ENCODE measurements at places on chromosomes 16 and 17.

GRCh38 chr16:66007717-66008116, 358.8 kb upstream of the CDH5 start:
- DNase-seq: no peak

DNA sequence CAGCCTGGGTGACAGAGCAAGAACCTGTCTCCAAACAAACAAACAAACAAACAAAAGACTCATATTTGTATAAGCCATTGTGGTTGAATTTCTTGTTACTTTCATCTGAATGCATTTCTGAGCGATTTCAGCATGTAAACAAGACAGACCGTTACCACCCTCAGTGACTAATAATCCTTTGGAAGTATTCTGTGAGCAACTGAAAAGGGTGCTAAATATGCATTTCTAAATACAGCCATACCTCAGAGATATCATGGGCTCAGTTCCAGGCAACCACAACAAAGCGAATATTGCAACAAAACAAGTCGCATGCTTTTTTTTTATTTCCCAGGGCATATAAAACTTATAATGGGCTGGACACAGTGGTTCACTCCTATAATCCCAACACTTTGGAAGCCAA, 109.0 kb downstream of the USP31 start:
- DNase-seq: no peak

DNA sequence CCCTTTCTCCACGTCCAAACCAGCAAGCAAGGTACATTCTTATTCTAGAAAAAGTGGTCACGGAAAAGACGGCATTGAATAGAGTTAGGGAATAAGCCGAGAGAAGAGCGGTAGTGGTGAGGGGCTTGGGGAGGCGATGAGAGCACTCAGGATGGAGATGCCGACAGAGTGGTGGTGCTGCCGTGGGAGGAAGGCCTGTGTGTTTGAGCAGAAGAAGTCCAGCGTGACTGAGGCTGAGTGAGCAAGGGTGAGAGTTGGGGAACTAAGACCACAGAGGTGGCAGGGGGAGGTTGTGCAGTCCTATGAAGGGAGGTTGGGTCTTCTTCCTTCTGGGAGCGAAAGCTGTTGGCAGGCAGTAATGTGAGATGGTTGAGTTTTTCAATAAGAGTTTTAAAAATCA, 252.3 kb downstream of the ABCC12 start:
- DNase-seq: no peak

DNA sequence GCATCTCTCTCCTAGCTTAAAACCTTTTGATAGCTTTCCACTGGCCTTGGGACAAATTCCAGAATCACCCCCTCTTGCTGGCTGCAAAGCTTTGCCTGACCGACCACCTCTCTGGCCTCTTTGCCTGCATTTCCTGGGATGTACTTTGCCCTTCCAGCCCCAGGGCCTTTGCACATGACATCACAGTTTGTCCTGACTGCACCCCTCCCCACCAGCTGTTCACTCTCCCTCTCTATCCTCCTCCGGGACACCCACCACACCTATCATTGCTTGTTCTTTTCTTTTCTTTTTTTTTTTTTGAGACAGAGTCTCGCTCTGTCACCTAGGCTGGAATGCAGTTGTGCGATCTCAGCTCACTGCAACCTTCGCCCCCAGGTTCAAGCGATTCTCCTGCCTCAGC, 7.9 kb downstream of the AANAT start:
- no peak for DNase-seq

GRCh38 chr16:88773812-88774291, 11.2 kb downstream of the PIEZO1 start:
- no peak for DNase-seq

- no peak for DNase-seq
These were observed 3.5 kb upstream of the CPNE7 start for GRCh38 chr16:89572073-89572484.

DNA sequence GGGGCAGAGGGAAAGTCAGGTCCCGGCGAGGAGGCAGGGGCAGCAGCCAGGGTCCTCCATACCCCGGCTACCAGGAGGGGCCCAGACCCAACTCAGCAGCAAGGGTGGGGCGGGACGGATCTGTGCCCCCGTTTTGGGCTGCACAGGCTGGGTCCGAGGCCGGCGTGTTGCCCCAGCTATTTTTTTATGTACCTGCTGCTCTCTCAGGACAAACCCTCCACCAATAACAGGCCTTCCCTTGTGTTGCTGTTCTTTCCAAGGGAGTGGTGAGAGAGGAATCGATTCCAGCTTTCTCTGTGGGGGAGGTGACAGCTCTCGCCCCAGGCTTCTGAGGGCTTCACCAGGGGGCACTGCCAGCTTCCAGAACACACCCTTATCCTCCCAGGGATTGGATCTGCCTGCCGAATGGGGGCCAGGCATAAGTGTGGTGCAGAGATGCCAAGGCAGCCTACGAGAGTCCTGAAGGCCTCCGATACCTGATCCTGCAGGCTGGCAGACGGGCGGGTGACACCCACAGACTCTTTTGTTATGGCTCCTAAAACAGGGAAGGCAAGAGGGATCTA, 22.3 kb downstream of the RTN4RL1 start:
- DNase-seq: no peak

- DNase-seq: no peak
These were observed 56.9 kb upstream of the ACSF3 start for GRCh38 chr16:89036776-89037175.

DNA sequence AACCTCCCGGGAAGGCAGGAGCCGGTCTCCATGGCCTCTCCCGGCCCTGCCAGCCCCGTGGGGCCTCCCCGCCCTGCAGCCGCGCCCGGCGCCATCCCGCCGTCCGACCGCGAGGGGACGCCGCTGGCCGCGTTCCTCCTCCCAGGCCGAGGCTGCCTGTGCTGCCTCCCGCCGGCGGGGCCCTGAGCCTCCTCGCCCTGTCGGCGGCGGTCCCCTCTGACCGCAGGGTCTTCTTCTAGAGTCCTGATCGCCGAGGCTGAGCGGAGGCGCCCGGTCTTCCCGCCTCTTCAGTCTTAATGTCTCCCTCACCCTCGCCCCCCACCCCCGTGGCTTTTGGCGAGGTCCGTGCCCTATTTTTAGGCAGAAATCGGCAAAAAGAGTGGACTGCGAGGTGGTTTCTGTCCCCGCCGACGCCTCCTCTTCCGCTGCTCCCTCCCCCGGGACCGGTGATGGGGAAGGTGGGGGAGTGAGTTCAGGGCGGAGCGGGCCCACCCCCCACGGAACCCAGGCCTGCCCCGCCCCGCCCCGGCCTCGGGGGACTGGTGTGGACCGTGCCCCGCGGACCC, 794 bp upstream of the CPNE7 start:
- DNase-seq: no peak

DNA sequence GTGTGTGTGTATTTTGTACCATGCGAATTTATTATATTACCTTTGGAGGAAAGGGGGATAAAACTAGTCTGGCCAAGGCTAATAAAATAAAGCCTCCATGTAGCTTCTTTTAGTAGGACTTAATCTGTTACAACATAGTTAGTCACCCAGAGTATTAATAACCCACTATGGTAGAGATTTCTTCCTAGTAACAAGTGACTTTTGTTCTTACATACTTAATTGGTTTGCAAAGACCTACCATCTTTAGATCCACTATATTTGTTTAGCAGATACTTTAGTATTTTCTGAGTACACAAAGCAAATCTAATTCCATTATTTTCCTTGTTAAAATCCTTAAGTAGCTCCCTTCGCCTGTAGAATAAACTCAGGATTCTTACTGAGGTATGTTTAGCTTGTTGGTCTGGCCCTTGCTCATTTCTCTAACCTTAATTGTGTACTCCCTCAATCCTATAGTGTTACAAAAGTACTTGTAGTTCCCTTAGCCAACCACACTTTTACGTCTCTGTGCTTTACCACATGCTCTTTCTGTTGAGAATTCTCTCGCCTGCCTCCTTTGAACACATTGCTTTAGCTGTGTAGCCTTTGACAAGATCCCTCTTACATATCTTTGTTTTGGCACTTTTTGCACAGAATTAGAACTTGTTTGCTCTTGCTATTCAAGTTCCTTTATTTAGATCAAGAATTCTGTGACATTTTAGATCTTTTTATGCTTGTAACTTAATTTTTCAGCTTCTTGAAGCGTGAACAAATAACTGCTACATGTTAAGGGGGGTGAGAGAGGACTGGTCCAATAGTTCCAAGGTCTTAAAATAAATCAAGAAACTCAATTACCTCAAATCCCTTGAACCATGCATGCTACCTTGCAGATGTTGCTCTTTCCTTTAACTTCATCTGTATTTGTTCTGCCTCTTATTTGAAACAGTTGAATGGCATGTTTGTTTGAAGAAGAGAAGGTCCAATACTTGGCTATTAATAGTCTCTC, 23.8 kb downstream of the CLTC start:
- no peak for DNase-seq
